ENCODE measurements at places on chromosomes 13 and 19.

GRCh38 chr13:95707442-95708390, 30.8 kb downstream of the DNAJC3 start:
- no peak for DNase-seq

GRCh38 chr19:48992581-48993174, 431 bp downstream of the GYS1 start:
- DNase-seq, result no peak

DNA sequence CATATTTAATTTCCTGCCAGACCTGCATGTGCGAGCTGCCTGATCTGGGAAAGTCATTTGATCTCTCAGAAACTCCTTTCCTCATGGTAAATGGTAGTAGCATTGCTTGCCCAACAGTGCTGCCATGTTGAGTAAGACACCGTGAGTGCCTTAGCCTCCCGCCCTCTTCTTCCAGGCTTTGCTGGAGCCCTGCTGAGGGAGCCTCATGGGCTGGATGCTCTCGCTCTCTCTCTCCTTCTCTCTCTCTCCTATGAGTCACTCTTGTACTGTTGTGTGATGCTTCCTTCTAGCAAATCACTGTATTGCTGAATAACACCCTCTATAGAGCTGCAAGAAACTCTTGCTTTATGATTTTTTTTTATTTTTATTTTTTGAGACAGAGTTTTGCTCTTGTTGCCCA, 365.5 kb downstream of the UQCRFS1 start:
- no peak for DNase-seq

DNA sequence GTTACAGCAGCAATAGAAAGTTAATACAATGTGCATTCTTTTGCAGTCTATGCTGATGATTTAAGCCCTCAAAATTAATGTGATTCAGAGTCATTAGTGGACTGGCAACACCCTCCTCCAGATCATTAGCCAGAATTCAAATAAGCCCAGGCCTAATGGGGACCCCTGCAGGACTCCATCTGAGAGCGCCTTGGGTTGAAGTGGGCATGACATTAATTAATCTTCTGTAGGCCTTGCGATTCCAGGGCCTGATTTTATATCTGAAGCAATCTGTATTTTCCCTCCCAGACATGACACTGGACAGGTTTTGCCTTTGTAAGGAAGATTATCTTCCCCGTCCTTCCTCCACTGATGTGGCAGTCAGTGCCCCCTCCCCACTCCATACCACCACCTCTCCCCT, 442.9 kb downstream of the FOXO1 start:
- DNase-seq, result no peak

DNA sequence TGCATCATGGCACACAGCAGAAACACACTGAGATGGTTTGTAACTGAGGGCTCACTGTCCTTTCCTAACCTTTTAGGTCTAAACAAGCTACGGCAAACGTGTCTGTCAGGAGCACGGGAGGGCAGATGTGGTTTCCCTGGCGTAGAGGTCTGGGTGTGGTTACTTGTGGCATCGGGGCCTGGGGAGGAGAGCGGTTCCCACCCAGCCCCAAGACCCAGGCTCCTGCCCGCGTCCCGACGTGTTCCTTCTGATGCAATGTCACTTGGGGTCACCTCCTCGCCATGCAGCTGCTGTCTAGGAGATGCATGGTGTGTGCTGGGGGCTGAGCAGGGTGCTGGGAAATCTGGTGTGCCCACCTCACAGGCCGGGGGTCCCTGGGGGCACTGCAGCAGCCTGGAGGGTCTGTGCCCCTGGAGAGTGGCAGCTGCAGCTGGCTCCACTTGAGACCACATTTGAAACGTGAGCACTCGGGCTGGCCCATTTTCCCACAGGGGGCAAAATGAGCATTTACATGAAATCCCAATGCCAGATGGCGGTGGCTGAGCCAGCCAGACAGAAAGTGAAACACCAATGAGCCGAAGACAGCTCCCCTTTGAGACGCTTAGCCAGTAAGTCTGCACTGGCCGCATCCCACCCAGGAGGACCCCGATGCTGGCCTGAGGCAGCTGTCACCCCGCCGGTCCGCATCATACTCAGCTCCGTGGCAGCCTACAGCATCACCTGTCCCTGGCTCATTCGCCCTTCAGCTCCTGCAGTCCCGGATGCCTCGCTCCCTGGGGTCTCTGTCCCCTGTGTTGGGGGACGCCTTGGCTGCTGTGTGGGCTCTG, 22.3 kb upstream of the MYDGF start:
- DNase-seq, result no peak

GRCh38 chr13:48158290-48158689, 63.4 kb upstream of the MED4 start:
- peak; percentile 27 for DNase-seq

GRCh38 chr13:40438999-40439797, 227.2 kb downstream of the FOXO1 start:
- DNase-seq, result peak; percentile 32

GRCh38 chr13:95749545-95749944, 72.6 kb downstream of the DNAJC3 start:
- DNase-seq, result no peak

DNA sequence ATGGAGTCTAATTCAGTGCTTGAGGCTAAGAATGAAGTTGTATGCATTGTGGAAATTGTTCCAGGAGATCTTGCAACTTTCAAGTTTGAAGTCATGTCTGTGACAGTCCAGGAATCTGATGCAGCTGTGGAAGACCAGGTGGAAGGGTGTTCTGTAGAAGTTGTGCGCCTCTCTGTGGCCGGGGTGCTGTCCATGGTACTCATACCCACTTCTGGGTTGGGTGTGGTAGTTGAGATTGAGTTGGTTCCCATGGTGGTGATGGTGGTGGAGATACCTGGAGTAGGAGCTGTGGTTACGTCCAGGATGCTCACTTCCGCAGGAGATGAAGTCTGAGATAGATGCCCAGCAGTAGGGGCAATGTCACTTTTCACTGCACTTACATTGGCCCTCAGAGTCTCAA, 44.3 kb downstream of the MUC16 start:
- DNase-seq, result no peak

DNA sequence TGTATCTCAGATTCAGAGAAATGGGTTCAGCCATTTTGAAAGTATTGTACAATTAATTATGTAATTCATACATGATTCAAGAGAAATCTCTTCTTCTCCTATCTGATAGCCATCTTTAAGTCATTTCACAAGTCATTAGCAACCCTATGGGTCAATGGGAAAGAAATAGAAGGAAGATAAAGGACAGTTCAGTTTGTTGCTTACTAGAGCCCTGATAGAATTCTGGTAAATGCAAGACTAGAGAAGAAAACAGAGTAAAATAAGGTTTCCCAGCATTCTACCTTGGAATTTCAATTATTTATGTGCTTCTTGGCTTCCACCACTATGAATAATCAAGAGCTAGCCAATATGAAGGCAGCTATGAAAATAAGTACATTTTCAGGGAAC, 117.7 kb downstream of the LHFPL6 start:
- DNase-seq, result no peak

DNA sequence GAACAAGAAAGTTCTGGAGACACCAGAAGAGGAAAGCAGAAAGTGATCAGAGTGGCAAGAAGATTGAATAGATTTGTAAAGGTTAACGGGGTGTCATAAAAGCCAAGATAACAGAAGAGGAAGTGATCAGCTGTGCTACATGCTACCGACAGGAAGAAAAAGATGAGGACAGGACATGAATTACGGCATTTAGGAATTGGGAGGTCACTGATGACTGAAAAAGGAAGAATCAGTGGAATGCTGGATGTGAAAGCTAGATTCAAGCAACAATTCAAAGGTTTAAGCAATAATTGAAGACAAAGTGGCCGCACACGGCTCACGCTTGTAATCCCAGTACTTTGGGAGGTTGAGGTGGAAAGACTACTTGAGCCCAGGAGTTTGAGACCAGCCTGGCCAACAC, 15.1 kb downstream of the ZNF160 start:
- no peak for DNase-seq

- DNase-seq, result no peak
Observed at GRCh38 chr13:24184265-24184841, 23.8 kb downstream of the SPATA13 start.

GRCh38 chr13:76871432-76871831, 14.8 kb downstream of the KCTD12 start:
- DNase-seq, result no peak

GRCh38 chr19:6737873-6738786, 750 bp upstream of the GPR108 start:
- DNase-seq, result peak; percentile 86

- no peak for DNase-seq
Observed at GRCh38 chr13:112833551-112834257, 135.3 kb upstream of the MCF2L start.

- DNase-seq, result no peak
Observed at GRCh38 chr13:62038214-62038613, 622.6 kb upstream of the PCDH20 start.

DNA sequence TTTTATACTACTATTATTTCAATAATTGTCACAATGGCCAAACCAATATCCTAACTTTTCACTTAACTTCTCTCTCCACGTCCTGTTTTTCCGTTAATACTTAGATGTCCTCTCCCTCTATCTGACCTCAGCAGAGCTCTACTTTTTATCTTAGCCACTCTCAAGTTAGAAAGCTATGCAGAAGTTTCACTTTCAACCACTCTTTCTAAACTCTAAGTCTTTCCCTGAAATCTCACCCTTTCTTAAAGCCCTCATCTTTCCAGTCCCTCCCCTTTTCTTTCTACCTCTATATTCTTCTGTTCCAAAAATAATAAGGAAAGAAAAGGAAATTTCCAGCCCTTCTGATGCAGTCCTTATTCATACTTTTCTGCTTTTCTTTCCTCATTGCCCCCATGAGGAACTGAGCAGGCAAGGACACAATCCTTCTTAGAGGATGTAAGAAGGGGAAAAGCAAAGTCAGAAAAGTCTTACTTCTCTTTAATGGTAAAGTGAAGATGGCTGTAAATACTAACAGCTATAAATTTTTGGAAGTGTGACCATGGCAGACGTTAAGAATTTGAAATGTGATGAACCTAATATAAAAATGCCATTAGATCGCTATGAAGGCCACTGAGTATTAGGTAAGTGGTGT, 23.0 kb downstream of the FAM216B start:
- no peak for DNase-seq

GRCh38 chr19:815079-815774, 6.5 kb downstream of the PLPPR3 start:
- no peak for DNase-seq

DNA sequence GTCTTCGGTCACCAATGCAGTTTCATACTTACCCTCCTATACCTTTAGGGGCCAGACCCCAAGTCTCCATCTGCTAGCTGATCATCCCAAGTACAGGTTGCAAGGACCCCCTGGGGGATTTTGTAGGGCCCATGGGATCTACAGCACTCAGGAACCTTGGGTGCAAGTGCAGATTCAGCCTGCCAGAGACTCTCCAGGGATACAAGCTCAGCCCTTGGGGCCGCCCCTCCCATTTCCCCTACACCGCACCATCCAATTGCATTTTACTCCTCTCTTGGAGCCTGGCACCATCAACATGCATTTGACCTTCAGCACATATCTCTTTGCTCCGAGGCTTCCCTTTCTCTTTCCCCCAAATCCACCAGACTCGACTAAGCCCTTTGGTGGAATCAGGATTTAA, 154.7 kb upstream of the ZNF536 start:
- no peak for DNase-seq

DNA sequence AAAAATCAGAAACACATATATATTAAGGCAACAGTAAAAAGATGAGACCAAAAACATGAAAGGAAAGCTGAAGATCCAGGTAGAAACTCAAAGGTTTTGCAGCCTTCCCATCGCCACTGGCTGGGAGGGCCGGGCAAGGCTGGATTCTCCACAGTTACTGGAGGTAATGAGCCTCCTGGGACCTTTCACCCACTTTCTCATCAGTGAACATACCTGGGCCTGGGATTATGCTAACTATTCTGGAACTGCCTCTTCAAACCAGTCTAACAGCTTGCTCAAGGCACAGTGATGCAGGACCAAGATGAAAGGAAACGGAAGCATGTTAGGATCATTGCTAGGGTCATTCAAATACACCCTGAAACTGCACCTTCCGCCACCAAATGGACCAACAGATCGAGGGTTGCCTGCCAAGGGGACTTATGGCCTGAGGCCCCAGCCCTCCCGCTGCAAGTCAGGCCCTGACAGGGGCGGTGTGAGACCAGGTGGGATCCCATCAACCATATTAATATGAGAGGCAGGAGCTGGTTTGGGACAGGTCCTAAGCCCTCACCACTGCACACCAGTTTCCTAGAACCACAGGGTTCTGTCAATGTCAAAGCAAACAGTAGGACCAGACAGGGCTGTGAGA, 28.4 kb upstream of the ATP12A start:
- no peak for DNase-seq

GRCh38 chr13:52348983-52349780, 56.8 kb downstream of the THSD1 start:
- DNase-seq, result no peak

DNA sequence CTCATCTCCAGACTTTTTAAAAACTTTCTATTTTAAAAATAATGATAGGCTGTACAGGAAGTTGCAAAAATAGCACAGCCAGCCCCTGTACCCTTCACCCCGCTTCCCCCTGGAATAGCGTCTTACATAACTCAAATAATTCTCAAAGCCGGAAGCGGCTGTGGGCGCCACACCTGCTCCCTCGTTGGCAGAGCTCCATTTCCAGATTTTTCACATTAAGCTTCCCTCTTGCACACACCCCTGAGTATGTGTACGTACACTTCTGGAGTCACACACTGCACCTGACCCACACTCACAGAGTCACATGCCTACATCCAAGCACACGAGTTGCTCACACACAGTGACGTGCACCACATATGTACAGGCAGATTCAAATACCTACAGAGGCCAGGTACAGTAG, 24.9 kb upstream of the DPP9 start:
- no peak for DNase-seq

DNA sequence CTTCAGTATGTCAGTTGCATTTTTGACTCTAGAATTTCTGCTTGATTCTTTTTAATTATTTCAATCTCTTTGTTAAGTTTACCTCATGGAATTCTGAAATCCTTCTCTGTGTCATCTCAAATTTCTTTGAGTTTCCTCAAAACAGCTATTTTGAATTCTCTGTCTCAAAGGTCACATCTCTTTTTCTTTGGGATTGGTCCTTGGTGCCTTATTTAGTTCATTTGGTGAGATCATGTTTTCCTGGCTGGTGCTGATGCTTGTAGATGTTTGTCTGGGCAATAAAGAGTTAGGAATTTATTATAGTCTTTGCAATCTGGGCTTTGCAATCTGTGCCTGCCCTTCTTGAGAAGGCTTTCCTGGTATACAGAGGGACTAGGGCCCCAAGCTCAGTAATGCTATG, 18.5 kb upstream of the KBTBD7 start:
- no peak for DNase-seq

- DNase-seq, result peak; percentile 25
Observed at GRCh38 chr19:3575260-3575741, 2.6 kb downstream of the HMG20B start.

DNA sequence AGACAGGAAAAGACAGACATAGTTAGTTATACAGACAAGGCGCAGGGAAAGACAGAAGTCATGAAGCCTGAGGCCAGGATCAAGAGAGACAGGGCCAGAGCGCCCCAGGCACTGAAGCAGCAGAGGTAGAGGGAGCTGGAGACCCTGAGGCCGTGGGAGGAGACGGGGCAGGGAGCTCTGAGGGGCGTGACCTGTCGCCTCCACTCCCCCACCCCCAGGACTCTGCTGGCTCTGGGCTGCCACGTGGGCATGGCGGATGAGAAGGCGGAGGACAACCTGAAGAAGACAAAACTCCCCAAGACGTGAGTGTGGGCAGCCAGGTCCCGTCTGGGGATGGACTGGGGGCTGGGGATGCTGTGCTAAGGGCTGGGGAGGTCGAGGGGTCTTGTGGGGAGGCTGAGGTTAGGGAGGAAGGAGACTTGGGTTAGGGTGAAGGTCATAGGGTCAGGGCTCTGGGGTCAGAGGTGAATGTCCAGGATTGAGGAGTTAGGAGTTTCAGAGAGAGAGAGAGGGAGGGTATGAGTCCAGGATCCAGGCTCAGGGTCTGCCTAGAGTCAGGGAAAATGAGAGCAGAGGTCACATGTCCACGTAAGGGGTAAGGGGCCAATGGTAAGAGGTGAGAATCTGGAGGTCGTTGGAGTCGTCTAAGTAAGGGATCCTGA, 31.1 kb downstream of the RYR1 start:
- DNase-seq, result no peak
